ENCODE measurements at places on chromosomes 1 and 21.

GRCh38 chr1:151513626-151514121 is 2.5 kb downstream of the CGN start:
- no peak for DNase-seq

- DNase-seq, result no peak
Measured at GRCh38 chr1:66438501-66438900, 95.5 kb upstream of the SGIP1 start.

- no peak for DNase-seq
Measured at GRCh38 chr1:221783936-221784335, 42.0 kb upstream of the DUSP10 start.

- DNase-seq, result no peak
Measured at GRCh38 chr1:45545019-45545493, 5.6 kb upstream of the AKR1A1 start.

- DNase-seq, result no peak
Measured at GRCh38 chr1:18751425-18751824, 108.0 kb downstream of the TAS1R2 start.

GRCh38 chr1:3745590-3746381 is 6.5 kb upstream of the CCDC27 start:
- no peak for DNase-seq

- DNase-seq, result no peak
Measured at GRCh38 chr1:224874775-224875174, 54.7 kb upstream of the DNAH14 start.

- no peak for DNase-seq
Measured at GRCh38 chr1:24557711-24558131, 1.8 kb downstream of the NCMAP start.

- no peak for DNase-seq
Measured at GRCh38 chr1:207109004-207109403, 5.0 kb downstream of the C4BPA start.

DNA sequence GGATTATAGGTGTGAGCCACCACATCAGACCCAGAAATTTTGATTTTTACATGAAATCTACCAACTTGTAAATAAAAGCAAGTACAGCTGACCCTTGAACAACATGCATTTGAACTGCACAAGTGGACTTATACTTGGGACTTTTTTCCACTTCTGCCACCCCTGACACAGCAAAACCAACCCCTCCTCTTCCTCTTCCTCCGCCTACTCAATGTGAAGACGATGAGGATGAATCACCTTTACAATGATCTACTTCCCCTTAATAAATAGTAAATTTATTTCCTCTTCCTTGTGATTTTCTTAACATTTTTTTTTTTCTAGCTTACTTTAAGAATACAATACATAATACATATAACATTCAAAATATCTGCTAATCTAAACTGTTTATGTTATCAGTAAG is 17.5 kb upstream of the YRDC start:
- no peak for DNase-seq

- DNase-seq, result no peak
Measured at GRCh38 chr21:45876381-45877170, 105.0 kb upstream of the COL6A1 start.

DNA sequence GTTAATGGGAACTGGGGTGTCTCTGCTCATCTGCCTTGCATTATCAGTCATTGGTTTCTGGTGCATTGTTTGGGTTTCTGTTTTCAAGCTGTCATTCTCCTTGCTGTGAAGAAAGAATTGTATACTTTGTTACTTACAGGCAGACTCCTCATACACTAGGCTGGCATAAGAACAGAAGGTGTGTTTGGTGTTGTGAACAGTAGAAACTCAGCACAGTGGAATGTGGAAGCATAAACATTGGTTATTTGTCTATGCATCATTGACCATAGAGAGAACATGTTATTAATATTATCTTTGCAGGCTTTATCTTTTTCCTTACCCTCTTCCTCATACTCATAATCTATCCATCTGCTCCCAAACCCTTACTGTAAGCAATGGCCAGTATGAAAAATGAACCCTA is 18.2 kb downstream of the C1orf87 start:
- peak; percentile 4 for DNase-seq

GRCh38 chr1:221203224-221204054 is 324.2 kb downstream of the HLX start:
- peak; percentile 48 for DNase-seq

GRCh38 chr1:225651376-225651871 is 1.5 kb downstream of the ENAH start:
- DNase-seq, result no peak

DNA sequence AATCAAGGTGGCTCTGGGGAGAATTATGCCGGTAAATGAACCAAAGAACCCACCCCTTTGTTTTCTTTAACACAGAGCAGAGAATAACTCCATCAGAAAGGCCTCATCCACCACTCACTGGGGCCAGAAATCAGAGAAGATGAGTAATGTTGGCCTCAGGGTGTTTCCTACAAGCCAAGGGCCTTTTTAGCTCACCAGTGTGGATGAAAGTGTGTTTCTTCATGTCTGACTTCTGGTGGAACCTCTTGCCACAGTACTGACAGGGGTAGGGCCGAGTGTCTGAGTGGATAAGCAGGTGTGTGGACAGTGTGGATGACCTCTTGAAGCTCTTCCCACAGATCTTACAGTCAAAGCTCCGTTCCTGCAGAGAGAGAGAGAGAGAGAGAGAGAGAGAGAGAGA is 8.3 kb downstream of the GFI1 start:
- no peak for DNase-seq

- DNase-seq, result no peak
Measured at GRCh38 chr1:234692966-234693580, 83.1 kb upstream of the IRF2BP2 start.

- DNase-seq, result peak; percentile 7
Measured at GRCh38 chr1:181504399-181504842, 21.1 kb downstream of the CACNA1E start.

DNA sequence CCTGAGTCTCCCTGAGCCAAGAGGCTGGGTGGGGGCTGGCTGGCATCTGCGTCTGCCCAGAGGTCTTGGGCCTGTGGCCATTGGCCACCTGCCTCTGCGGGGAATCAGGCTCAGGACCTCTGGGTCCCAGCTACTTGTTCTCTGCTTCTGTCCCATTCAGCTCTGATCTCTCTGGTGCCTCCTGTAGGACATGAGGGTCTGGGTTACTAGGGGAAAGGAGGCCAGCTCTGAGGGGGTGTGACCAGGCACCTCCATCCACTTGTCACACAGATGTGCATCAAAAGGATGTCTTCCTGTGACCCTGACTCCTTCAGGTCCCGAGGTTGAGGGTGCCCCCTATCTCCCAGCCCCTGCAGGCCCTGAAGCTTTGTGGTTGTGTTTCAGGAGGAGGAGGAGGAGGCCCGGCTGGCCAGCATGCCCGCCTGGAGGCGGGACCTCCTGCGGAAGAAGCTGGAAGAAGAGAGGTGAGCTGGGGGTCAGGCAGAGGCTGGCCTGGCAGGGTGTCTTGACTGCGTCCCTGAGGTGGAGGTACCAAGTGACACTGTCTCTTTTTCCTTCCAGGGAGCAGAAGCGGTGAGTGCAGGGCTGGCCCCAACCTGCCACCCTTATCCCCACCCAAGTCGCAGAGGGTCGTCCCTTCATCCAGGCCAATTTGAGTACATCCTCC is 9.0 kb downstream of the TNFRSF25 start:
- no peak for DNase-seq

DNA sequence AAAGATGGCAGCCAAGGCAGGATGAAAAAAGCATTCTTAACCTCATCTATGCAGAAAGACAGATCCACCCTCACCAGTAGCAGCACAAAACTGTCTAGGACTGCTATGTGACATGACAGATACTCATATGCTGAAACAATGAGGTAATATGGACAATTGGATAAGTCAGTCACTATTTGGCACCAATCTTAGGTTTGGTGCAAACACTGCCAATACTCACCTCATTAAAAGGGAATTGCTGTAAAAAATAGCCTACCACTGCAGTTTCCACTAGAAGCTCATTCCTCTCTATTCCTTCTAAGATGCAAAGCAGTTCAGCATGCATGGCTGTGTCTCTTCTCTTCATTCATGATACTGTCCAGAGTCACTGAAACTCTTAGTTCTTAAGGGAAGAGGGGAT is 91.7 kb downstream of the TBX15 start:
- no peak for DNase-seq

DNA sequence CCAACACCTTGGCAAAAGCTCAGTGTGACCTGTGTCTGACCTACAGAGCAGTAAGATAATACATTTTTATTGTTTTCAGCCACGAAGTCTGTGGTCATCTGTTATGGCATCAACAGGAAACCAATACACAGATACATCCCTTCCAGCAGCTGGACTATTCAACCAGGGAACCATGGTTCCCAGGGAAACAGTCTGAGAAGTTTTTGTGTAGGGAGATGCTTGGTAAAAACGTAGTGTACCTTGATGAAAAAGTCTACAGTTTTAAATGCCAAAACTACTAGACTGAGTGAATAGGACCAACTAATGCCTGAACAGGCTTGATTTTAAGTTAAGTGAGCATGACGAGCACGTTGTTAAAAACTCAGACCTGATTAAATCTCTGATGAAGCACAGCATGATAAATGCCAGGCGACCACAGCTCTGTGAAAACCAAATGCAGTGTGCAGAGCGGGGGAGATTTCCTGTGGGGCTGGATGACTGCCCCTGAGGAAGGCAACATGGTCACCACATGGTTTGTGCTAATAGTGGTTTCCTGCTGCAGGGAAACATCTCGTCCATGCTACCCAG is 228.9 kb downstream of the TNR start:
- DNase-seq, result no peak

- DNase-seq, result no peak
Measured at GRCh38 chr21:42164064-42164789, 54.7 kb upstream of the ABCG1 start.

All from brain microvascular endothelial cell (primary cell).